ENCODE measurements at places on chromosomes 4 and X. TPM values are rescaled to one million over a fixed set of nuclear protein-coding genes. Genes with fewer than 3 reads are reported as not detected.

The MAGEB17 gene
- not detected for polyA plus RNA-seq

The SERTM2 gene
- 0.30 TPM for polyA plus RNA-seq

The TCEAL2 gene
- 6.6 TPM for polyA plus RNA-seq

The SYN1 gene
- 5.7 TPM for polyA plus RNA-seq

The TCEAL6 gene
- polyA plus RNA-seq = 1.1 TPM

The NRK gene
- polyA plus RNA-seq = 4.9 TPM

The INTU gene
- 7.7 TPM for polyA plus RNA-seq

DNA sequence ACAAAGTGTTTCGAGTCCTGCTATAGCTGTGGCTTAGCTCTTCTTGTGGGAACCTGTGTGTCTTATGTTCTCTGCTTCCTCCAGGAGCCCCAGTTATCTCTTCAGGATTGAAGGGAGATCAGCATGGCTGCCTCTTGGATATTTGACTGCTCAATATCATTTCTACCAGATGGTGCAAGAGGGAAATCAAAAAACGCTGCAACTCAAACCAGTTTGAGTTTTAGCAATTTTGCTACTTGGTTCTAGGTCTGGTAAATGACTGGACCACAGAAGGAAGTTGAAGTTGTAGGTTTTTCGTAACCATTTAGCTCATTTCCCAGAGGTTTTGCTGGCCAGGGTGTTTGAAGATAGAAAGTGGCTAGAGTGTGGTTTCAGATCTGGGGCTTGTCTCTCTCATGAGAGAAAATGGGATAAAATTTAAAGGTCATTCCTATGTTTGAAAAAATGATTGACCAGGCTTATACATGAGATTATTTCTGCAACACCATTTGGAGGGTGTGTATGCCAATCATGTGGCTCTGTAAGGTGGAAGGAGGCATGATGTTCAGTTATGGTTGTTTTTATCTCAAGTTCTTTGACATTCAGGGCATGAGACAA, 210.4 kb downstream of the SPRY1 start:
- H3K4me1 ChIP-seq = peaks cover 18% of the 10 kb centered on the region
- H3K27me3 ChIP-seq = no peaks in the 10 kb centered on the region
- H3K27ac ChIP-seq = no peak overlapping the region

- no peaks in the 10 kb centered on the region for H3K4me1 ChIP-seq
- H3K27ac ChIP-seq = no peak overlapping the region
- H3K36me3 ChIP-seq = no peaks in the 10 kb centered on the region
- no peaks in the 10 kb centered on the region for H3K27me3 ChIP-seq
- no peak overlapping the region for H3K4me3 ChIP-seq
Measured at GRCh38 chr4:14792702-14793227, 209.5 kb upstream of the CPEB2 start.

GRCh38 chr4:158159054-158159717, 13.6 kb downstream of the GASK1B start:
- H3K27me3 ChIP-seq = no peaks in the 10 kb centered on the region
- H3K4me3 ChIP-seq = no peak overlapping the region
- peaks cover 4% of the 10 kb centered on the region for H3K36me3 ChIP-seq
- peaks cover 21% of the 10 kb centered on the region for H3K4me1 ChIP-seq

- H3K36me3 ChIP-seq = no peaks in the 10 kb centered on the region
- no peak for DNase-seq
- H3K4me1 ChIP-seq = peaks cover 13% of the 10 kb centered on the region
Measured at GRCh38 chr4:183599690-183600089, 59.3 kb downstream of the RWDD4 start.

GRCh38 chrX:19566359-19567222, 51.3 kb upstream of the MAP3K15 start:
- peaks cover 7% of the 10 kb centered on the region for H3K4me1 ChIP-seq
- H3K4me3 ChIP-seq = no peak overlapping the region
- peak; percentile 16 for DNase-seq
- H3K27ac ChIP-seq = peak overlapping the region; percentile 38

- no peak overlapping the region for H3K4me3 ChIP-seq
- H3K4me1 ChIP-seq = no peaks in the 10 kb centered on the region
- DNase-seq = no peak
- H3K36me3 ChIP-seq = no peaks in the 10 kb centered on the region
- no peak overlapping the region for H3K27ac ChIP-seq
Measured at GRCh38 chr4:15809058-15809457, 30.9 kb downstream of the CD38 start.

GRCh38 chr4:184364100-184364921, 110.0 kb downstream of the IRF2 start:
- H3K4me1 ChIP-seq = peaks cover 14% of the 10 kb centered on the region
- no peaks in the 10 kb centered on the region for H3K27me3 ChIP-seq
- H3K36me3 ChIP-seq = no peaks in the 10 kb centered on the region
- DNase-seq = peak; percentile 53
- peak overlapping the region; percentile 45 for H3K27ac ChIP-seq

- H3K4me1 ChIP-seq = peaks cover 3% of the 10 kb centered on the region
- H3K4me3 ChIP-seq = no peak overlapping the region
- DNase-seq = no peak
- no peaks in the 10 kb centered on the region for H3K27me3 ChIP-seq
- no peak overlapping the region for H3K27ac ChIP-seq
Measured at GRCh38 chrX:97705936-97706335, 822.2 kb downstream of the RPA4 start.

DNA sequence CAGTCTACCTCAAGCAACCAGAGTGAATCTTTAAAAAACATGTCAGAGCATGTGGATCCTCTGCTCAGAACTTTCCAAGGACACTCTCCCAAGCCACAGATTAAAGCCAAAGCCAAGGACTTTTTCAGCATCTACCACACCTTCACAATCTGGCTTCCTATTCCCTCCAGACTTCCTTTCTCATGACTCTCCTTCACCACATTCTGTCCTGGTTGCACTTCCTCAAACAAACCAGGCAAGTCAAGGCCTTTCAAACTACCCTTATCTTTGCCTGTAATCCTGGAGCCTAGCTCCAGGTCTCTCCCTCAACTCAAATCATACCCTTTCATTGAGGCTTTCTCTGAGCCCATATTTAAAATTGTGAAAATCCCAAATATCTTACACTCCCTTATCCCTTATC, 191.6 kb upstream of the GALNTL6 start:
- DNase-seq = no peak
- H3K27ac ChIP-seq = no peak overlapping the region
- no peaks in the 10 kb centered on the region for H3K27me3 ChIP-seq
- no peaks in the 10 kb centered on the region for H3K36me3 ChIP-seq
